ENCODE measurements at places on chromosomes 12 and 14.

DNA sequence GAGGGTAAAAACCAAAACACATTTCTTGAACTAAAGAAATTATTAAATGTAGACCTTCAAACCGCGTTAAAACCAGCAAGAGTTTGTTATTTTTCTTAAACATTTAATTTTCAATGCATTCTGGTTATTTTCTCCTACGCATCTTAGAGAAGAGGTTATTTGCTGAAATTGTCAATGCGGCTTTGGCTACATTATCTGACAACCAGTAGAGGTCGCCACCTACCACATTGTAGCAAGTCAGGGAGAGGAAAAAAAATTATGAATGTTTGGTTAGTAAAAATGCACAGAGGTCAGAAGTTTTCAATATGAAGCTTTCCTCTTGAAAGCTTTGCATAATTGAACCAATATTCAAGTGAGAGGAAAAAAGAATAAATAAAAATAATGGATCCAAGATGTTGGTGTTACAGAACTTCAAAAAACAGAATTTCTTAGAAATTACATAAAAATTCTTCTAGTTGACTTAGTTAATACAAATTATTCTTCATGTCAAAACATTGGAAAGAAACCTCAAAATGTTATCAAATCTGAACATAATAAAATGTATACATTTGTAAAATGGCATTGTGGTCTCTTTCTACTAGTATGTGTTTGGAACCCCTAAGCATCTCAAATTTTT, 159.4 kb upstream of the TMTC2 start:
- no peak for DNase-seq

- no peak for DNase-seq
Observed at GRCh38 chr14:22551605-22551997, 37.4 kb downstream of the DAD1 start.

DNA sequence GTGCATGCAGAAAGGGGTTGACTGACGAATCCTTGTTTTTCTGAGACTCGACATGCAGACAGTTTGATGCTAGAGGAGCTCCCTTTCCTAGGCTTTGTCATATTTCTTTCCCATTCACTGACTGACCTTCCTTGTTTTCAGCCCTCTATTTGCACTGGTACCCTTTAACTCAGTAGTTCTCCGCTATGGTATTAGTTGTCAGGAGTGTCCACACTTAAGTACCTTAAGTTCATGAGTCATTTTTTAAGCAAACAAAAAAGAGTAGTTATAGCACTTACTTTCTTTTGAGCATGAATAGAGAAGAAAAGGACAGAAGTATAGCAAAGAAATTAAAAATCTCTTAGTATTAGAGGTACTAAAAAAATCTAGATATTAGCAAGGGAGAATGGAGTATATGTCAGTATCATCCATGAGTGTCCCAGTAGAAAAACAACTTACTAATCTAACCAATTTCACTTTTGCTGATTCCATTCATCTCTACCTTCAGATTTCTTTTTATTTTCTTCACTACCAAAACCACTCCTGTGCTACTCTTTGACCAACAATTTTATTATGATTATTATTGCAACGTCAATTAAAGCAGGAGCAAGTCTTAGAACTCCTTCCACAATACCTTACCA, 8.3 kb downstream of the ATP2B1 start:
- no peak for DNase-seq

GRCh38 chr12:95940514-95940913, 1.9 kb downstream of the CCDC38 start:
- no peak for DNase-seq

- no peak for DNase-seq
Observed at GRCh38 chr14:100536721-100537445, 50.3 kb downstream of the BEGAIN start.

- no peak for DNase-seq
Observed at GRCh38 chr12:132545164-132545953, 55.4 kb downstream of the FBRSL1 start.

- no peak for DNase-seq
Observed at GRCh38 chr12:24226745-24227350, 277.4 kb upstream of the SOX5 start.

GRCh38 chr12:70243510-70244371, 508 bp downstream of the CNOT2 start:
- DNase-seq = peak; percentile 42

GRCh38 chr12:54173066-54173726, 15.6 kb downstream of the SMUG1 start:
- no peak for DNase-seq

DNA sequence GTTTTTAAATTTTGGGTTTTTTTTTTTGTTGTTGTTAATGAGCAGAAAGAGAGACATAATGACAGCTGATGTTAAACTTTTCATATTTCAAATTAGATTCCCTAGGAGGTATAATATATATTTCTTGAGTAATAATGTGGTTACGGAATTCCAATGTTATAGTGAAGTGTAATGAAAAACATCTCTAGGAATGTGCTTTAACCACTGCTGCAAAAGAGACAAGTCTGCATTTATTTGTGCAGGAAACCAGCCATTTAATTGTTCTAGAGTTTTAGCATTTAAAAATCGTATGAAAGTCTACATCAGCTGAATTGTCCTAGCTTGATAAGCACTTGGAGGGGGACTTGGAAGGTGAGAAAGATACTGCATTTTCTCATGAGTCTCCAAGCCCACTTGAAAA, 14.3 kb downstream of the SERPINA10 start:
- no peak for DNase-seq

DNA sequence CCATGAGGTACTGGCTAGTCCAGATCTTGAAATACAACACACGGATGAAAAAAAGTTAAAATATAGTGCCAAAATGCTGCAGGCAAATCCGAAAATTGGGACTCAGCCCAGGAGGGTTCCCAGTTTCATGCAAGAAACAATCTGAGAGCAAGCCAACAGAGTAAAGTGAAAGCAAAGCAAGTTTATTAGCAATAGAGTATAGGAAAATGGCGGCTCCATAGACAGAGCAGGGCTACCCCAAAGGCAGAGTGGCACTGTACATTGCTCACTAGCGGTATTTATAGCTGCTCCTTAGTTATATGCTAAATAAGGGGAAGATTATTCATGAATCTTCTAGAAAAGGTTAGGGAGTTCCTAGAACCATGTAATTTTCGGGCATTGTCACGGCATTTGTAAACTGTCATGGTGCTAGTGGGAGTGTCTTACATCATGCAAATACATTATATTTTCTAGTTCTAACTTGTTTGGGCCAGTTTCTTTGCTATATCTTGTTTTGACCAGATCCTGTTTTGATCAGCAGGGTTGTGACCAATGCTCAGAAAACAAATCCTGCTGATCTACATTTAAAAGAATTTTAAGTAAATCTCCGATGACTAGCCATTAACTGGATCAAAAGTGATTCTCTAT, 29.1 kb downstream of the RECQL start:
- DNase-seq = no peak

All from stimulated activated CD4-positive, alpha-beta T cell treated with anti-CD3 and anti-CD28 coated beads, Interleukin-1b, Interleukin-23, amount 100 ng/mL, for 1 hour (primary cell).